Tibial artery (tissue), 4 donors: ENCODE measurements at places on chromosomes 11 and 22.

DNA sequence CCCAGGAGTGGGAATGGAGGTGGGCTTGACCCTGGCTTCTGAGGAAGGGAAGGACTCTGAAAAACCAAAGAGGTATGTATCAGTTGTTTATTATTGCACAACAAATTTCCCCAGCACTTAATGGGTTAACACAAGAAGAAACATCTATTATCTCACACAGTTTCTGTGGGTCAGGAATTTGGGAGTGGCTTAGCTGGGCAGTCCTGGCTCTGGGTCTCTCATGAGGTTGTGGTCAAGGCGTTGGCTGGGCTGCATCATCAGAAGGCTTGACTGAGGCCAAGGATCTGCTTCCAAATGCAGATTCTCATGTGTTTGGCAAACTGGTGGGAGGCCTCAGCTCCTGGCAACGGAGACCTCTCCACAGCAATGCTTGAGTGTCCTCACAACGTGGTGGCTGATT lies 17.5 kb upstream of the SMIM38 start:
- no peak for DNase-seq

GRCh38 chr11:71490731-71491390 lies 36.2 kb upstream of the KRTAP5-7 start:
- peak; percentile 51 for DNase-seq

DNA sequence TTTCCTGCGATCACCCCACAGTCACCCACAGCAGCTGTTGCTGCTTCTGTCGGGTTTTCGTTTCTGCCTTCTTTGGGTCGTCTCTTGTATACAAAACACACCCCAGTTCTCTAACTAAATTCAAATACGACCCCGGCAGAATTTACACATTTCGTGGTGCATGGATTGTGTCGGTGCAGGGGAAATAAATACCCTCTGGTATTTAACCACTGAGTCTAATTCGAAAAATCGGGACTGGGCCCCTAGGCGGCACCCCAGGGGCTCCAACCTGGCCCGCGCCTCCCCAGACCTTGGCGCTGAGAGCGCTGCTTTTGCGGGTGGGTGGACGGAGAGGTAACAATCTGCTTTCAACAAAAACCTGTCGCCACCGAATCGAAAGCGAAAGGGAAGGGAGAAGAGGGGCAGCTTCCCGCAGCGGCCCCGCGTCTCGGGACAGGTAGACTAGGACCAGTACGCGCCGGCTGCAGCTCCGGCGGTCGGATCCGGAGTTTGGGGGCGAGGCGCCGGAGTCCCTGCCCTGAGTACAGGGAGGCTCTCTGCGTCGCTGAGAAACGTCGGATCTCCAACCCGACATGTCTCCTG lies 4.4 kb downstream of the ALX4 start:
- no peak for DNase-seq

DNA sequence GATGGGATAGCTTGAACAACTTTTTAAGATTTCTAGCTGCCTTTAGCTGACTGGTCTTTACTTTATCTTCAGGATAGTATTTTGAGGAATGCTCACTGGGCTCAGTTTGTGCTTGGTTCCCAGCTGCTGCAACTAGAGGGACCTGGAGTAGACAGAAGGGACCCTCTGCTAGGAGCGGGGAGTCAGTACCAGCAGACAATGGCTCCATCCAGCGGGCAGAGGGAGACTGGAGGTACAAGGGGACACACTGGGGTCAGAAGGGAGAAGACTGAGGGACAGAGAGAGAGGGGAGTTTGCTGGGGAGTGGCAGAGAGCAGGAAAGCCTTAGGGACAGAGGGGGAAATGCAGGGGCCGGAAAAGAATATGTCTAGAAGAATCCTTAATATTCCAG lies 22.0 kb upstream of the ACER3 start:
- no peak for DNase-seq

DNA sequence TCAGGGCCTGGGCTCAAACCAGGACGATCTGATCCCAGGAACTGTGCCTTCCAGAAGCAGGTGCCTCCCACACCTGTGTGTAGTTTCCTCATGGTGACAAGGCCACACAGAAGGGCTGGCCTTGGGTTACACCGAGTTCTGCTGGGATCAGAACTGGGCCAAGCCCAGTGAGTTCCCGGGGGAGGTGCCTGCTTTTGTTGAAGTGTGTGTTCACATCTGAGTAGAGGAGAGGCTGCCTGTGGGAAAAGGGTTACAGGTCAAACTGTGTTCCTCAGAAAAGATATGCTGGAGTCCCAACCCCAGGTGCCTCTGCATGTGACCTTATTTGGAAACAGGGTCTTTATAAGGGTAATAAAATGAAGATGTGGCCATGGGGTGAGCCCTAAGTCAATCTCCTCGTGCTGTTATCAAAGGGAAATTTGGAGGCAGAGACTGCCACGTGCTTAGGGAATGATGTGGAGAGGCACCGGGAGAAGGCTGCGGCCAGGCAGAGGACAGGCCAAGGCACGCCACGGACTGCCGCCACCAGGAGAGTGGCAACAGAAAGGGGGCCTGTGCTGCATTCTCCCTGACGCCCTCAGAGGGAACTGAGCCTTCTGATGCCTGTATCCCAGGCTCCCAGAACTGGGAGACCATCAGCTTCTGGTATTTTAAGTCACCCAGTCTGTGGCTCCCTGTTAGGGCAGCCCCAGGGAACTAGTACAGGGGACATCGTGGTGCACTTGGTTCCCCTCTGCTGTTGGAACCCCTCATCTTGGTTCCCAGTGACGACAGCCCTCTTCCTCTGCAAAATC lies 158.8 kb downstream of the CACNA1I start:
- DNase-seq = peak; percentile 42

GRCh38 chr11:680970-681369 lies 14.1 kb downstream of the DEAF1 start:
- DNase-seq = no peak

- DNase-seq = no peak
Measured at GRCh38 chr11:117421041-117421440, 93.4 kb downstream of the CEP164 start.

- no peak for DNase-seq
Measured at GRCh38 chr22:40273319-40273718, 73.0 kb upstream of the ADSL start.

GRCh38 chr11:34850334-34850733 lies 65.8 kb downstream of the APIP start:
- DNase-seq = no peak

GRCh38 chr11:126628790-126629621 lies 273.5 kb downstream of the ST3GAL4 start:
- no peak for DNase-seq

- no peak for DNase-seq
Measured at GRCh38 chr11:16857186-16857585, 118.7 kb downstream of the C11orf58 start.

DNA sequence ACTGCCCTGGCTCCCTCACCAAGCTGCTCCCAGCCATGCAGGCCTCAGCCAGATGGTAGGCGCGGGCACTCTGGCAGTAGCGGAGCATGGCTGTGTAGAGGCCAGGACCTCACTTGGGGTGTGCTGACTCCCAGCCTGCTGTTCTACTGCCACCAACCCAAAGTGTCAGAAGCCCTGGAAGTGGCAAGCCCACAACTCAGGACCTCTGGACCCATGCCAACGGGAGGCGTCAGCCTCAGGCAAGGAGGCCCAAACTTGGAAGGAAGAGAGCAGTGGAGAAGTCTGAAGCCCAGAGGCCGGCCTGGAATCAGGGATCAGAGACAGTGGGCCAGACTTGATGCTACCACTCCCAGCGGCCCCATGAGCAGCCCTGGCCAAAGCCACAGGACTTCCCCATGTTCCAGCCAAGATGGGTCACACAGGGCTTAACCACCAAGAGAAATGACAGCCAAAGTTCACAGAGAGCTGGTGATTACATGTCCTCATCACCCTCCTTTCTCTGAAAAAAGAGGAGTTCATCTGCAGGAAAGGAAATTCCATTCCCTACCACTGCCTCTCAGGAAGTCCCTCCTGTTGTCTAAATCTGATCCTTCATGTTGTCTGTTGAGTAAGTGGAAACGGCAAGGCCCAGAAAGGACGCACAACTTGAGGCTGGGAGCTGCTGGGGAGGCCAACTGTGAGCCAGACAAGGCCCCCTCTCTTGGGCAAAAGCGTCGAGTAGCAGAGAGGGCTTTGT lies 4.4 kb downstream of the ARRB1 start:
- peak; percentile 77 for DNase-seq

DNA sequence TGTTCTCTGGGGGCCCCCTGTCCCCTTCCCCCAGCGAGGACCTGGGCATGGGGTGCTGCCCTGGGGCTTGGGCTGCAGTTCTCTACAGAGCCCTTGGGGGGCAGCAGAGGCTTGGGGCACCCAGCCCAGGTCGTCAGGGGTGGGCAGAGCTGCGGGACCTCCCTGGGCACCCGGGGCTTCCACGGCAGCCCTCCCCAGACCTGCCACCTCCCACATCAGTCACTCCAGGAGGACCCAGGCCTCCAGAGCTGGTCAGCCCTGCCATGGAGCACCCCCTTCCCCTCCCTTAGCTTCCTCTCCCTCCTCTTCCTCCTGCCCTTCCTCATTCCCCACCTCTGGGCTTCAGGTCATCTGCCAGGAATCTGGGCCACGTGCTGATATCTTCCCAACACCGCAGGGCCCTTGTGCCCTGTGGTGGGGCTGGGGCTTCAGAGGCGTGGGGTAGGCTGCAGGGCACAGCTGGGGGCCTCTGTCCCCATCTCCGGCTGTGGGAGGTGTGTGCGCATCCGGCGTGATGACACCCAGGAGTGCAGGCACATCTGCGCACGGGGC lies 5.8 kb downstream of the TSPAN4 start:
- no peak for DNase-seq

GRCh38 chr11:67268081-67268961 lies 2.0 kb downstream of the GRK2 start:
- peak; percentile 54 for DNase-seq

GRCh38 chr11:45366619-45367190 lies 80.6 kb upstream of the SYT13 start:
- DNase-seq = no peak

GRCh38 chr11:33877038-33877437 lies 14.8 kb downstream of the LMO2 start:
- no peak for DNase-seq

DNA sequence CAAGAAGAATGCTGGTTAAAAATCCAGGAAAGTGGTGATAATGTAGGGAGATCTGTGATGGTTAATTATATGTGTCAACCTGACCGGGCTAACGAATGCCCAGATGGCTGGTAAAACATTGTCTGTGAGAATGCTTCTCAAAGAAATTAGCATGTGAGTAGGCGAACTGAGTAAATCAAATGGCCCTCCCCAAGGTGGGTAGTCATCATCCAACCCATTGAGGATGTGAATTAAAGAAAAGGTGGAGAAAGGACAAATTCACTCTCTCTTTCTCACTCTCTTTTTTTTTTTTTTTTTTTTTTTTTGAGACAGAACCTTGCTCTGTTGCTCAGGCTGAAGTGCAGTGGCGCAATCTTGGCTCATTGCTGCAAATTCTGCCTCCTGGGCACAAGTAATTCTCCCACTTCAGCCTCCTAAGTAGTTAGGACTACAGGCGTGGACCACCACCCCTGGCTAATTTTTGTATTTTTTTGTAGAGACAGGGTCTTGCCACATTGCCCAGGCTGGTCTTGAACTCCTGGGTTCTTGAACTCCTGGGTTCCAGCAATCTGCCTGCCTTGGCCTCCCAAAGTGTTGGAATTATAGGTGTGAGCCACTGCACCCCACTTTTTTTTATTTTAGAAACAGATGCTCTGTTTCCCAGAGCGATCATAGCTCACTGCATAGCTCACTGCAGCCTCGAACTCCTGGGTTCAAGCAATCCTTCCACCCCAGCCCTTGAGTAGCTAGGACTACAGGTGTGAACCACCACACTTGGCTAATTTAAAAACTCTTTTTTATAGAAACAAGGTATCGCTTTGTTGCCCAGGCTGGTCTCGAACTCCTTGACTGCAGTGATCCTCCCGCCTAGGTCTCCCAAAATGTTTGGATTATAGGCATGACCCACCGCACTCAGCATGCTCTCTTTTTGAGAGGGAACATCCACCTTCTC lies 22.0 kb upstream of the P2RY6 start:
- DNase-seq = no peak

DNA sequence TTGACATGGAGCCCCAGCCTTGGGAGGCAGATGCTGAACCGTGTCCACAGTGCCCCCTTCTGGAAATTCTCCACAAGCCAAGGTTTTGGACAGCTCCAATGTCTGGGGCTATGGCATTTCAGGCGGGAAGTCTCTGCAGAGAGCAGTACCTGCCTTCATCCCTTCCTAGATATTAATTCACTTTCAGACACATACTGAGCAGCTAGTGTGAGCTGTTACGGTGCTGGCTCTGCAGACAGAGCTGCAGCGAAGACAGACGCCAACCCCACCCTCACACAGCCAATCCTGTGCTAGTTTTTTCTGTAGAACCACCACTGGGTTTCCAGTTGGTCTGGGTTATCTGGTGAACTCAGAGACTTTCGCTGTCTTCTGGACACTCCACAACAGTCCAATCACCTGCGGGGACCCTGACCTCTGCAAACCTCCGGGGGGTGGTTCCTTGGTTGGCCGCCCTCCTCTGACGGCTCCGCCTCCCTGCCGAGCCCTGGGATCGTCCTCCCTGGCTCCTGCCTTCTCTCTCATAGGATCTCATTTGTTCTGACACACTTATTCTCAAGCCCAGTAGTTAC lies 9.1 kb downstream of the LMF2 start:
- peak; percentile 55 for DNase-seq

DNA sequence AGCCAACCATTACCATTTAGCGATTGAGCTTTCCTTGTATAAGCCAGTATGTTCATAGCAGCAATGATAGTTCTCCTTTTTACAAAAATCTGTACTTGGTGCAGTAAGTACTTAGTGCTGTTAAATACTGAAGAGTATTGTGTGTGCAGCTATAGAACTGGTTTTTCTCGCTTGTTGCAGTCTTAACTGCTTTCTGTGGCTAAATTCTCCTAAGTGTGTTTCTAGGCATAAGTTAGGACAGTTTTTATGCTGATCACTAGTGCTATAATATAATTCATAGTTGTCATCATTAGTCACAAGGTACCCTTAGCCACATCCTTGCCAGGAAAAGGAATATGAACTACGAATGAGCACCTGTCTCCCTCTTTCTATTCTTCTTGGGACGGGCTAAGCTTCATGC lies 107.7 kb downstream of the GRAMD1B start:
- no peak for DNase-seq

GRCh38 chr11:64224151-64224890 lies 1.7 kb downstream of the TRPT1 start:
- no peak for DNase-seq
